ENCODE measurements at places on chromosomes 2 and 18. TPM values are rescaled to one million over a fixed set of nuclear protein-coding genes. Genes with fewer than 3 reads are reported as not detected.

The RAB27B gene
- 9.9 TPM for total RNA-seq

The TUBB8B gene
- not detected for total RNA-seq

The SERPINB12 gene
- not detected for total RNA-seq

The PLCD4 gene
- total RNA-seq, result 6.9 TPM

The CYRIA gene
- total RNA-seq, result 25.2 TPM

The SLC8A1 gene
- 34.5 TPM for total RNA-seq

The GULP1 gene
- total RNA-seq, result 234 TPM

The LAPTM4A gene
- 488 TPM for total RNA-seq

The LYG2 gene
- not detected for total RNA-seq

The RUFY4 gene
- total RNA-seq, result not detected

The KCNK3 gene
- 0.05 TPM for total RNA-seq

The IL1RL2 gene
- total RNA-seq, result not detected

The ABCB11 gene
- not detected for total RNA-seq

The STARD6 gene
- 0.26 TPM for total RNA-seq

The NDUFAF7 gene
- 12.0 TPM for total RNA-seq

The MDH1 gene
- 440 TPM for total RNA-seq

The LIMS4 gene
- total RNA-seq, result 0.10 TPM

The GALR1 gene
- total RNA-seq, result not detected

The OTOS gene
- total RNA-seq, result not detected

Data from A172 (cell line).